ENCODE measurements at places on chromosomes 6 and 20.

DNA sequence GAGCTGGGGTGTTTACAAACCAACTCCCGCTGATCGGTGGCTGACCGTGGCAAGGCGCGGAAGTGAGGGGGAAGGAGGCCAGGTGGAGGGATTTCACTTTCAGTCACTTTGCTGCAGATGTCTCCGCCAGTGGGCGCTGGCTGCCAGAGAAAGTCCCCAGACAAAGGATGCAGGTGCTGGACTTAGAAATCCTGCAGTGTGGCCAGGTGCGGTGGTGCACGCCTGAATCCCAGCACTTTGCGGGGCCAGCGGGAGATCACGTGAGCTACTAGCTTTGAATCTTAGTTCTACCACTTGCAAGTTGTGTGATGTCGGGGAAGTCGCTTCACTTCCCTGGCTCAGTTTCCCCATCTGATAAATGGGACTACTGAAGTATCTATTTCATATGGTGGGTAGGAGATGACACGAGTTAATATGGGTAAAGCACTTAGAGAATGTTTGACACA, 180.4 kb downstream of the ZNF217 start:
- no peak for DNase-seq

DNA sequence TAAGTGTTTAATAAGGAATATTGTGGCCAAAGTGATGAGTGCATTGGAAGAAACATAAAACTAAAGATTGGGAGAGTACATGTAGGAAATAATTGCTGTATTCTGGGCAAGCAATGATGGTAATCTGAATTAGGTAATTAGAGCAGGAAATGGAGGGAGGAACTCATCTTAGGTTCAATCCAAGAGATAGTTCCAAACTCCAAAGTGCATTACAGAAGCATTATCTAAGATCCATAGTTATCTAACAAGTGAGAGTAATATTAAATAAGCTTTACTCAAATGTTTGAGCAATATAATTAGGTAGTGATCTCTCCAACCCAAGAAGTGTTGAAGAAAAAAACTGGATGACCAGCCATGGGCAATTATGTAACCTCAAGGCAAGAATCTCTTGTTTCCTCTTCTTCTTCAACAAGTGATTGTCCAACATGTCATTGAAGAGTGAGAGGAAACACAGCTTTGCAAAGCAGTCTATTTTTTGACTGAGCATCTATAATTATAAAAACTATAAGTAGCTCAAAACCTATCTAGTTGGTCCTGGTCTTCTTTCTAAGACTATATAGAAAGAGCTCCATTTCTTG, 181.2 kb upstream of the TNFAIP3 start:
- DNase-seq: peak; percentile 37

DNA sequence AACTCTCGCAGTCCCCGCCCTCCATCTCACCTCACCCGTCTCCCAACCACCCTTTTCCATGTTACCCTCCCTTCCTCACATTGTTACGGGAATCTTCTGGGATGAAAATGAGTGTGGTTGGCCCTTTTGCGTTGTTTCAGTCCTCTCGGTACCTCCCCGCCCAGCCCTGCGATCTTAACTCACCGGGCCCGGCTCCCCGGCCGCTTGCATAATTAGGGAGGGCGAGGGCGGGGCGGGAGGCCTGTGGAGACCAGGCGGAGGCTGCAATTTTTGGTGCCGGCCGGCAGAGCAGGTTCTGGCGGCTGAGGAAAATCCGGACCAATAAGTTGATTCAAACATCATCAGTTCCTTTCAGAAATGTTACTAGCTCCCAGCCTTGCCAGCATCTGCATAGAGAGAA, 25.2 kb downstream of the TFAP2B start:
- DNase-seq: no peak

DNA sequence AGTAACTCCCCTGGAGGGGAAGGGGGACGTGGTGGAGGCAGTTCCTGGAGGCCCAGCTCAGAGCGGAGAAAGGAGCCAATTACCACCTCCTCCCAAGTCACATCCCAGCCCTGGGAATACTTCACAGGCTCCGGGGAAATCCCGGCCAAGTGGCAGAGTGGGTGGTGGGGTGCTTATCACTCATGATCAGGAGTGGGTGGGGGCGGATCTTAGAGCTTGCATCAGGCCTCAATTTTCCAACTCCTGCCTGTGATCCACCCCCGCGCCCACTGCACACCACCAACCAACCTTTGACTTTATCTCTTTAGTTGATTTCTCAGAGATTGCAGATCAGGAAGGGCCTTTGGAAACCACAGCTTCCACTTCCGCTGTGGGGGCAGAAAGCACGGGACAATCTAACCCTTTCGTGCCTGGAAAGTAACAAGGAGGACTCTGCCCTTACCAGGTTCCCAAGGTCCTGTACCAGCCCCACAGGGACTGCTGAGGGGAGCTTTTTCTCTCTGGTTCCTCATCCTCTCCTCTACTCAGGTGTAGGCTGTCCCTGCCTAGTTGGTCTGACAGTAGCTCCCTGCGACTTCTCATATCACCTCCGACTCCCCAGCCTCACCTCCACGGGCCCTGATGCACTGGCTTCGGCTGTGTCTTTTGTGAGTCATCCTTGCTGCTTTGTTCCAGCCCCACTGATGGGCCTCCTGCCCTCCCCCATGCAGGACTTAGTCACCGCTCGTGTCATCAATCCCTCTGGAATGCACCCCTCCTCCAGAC, 24.9 kb upstream of the IER3 start:
- DNase-seq: peak; percentile 91

DNA sequence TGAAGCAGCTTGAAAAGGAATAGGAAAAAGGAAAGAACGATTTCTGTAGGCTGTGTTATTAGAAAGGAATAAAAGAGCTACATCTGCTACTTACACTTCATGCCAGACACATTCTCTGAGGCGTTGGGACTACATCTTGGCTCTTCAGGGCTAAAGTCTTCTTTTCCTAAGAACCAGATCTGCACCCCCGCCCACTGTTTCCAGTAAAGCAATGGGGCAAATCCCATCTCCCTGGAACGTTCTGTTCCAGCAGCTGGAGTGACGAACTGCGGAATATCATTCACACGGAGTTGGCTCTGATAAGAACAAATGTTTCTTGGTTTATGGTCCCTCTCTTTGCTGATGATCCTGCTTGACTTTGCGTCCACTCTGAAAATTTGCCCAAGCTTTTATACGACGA, 26.9 kb downstream of the FAM50B start:
- no peak for DNase-seq

- DNase-seq: no peak
These were observed 83.0 kb downstream of the YTHDF1 start for GRCh38 chr20:63132715-63133471.

DNA sequence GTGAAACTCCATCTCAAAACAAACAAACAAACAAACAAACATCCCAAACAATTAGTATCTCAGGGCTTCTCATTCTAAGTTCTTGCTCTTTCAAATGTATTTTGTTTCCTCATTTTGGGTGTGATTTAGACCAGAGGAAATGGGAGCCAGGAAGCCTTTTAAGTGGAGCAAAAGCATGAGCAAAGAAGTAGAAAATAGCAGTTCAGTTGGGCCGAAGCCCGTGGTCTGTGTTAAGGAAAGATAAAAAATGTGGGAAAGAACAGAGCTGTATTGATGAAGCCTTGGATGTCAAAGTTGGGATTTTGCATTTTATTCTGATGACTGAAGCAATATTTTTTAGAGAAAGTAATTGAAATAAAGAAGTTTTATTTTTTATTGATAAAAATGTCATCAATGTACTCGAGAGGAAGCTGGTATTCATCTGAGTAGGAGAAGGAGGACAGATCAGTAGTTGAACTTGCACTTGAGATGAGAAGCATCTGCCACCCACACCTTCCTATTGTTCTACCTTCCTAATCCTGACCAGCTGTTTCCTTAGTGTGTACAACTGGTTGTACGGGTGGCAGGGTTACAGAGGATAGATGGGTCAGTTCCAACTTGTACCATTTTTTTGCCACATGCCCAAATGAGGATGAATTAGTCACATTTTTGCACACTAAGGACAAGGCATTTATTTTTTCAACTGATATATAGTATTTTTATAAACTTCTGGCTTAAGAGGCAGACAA, 56.1 kb downstream of the KIAA0408 start:
- no peak for DNase-seq

- no peak for DNase-seq
These were observed 22.2 kb downstream of the TFEB start for GRCh38 chr6:41713159-41713649.

DNA sequence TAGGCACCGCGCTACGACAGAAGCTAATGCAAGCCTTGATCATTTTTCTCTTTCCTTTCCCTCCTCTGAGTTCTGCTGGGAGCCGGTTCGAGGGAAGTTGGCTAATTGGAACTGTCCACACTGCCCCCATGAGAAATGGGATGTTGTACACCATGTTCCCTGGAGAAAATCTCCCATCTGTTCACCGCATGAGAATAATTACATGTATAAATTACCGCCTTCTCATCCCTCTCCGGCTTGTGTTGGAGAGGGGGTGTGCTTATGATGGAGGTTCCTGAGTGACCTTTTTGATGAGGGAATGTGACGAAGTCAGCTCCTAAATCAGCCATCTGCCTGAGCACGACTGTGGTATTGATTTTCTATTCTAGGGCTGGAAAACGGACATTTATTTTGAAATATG, 320.2 kb upstream of the SULF2 start:
- DNase-seq: no peak

- DNase-seq: no peak
These were observed 70.0 kb upstream of the SHLD1 start for GRCh38 chr20:5680192-5680591.
